Activated naive CD4-positive, alpha-beta T cell treated with anti-CD3 and anti-CD28 coated beads for 36 hours (primary cell): ENCODE measurements at places on chromosomes 11 and 22. TPM values are rescaled to one million over a fixed set of nuclear protein-coding genes. Genes with fewer than 3 reads are reported as not detected.

- H3K4me1 ChIP-seq: peaks cover 31% of the 10 kb centered on the region
- no peak overlapping the region for H3K27ac ChIP-seq
- H3K4me3 ChIP-seq: no peak overlapping the region
- no peaks in the 10 kb centered on the region for H3K36me3 ChIP-seq
- DNase-seq: no peak
These were observed 78.5 kb downstream of the MORC2 start for GRCh38 chr22:30889996-30890480.

DNA sequence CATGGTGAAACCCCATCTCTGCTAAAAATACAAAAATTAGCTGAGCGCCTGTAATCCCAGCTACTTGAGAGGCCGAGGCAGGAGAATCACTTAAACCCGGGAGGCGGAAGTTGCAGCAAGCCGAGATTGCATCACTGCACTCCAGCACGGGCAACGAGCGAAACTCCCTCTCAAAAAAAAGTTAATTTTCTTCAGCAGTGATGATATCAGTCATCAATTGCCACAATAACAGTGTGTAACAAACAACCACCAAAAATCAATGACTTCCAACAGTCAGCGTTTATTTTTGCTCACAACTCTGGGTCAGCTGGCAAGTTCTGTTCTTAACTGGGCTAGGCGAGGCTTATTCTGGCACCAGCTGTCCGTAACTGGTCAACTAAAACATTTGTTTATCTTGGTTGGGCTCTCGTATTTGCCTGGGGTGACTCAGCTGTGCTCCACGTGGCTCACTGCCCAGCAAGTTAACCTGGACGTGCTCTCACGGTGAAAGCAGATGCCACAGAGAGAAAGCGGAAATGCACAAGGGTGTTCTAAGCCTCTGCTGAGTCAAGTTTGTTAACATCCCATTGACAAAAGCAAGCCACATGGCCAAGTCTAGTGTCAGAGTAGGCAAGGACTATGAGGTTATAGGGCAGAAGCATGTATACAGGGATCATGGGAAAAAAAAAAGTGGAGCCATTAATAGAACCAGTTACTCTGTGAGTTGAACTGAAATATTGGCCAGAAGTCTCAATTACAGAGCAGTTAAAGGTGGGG lies 52.1 kb downstream of the LHFPL7 start:
- H3K4me1 ChIP-seq: no peaks in the 10 kb centered on the region
- H3K36me3 ChIP-seq: no peaks in the 10 kb centered on the region
- no peak overlapping the region for H3K4me3 ChIP-seq
- H3K27ac ChIP-seq: no peak overlapping the region

BET1L gene
- 51.6 TPM for total RNA-seq

- DNase-seq: no peak
- H3K27ac ChIP-seq: no peak overlapping the region
- H3K36me3 ChIP-seq: no peaks in the 10 kb centered on the region
- no peak overlapping the region for H3K4me3 ChIP-seq
These were observed 25.8 kb downstream of the VSIG10L2 start for GRCh38 chr11:125971618-125972017.

SYT8 gene
- total RNA-seq: not detected

SCGB1D2 gene
- not detected for total RNA-seq

DNA sequence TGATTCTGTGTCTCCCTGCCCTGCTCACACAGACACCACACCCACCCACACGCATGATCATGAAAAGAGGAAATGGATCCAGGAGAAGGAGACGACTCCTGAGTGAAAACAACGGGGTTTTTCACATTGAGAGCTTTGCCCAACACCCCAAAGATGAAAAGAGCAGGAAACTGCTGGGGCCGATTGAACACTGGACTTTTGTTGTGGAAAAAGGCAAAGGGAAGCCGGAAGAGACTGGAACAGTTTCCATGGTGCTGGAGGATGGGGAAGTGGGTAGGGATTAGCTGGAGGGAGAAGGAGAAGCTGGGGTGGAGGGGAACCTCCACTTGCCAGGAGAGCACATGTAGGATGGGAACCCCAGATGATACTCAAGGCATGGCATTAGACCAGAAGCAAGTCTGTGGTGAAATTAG lies 5.2 kb upstream of the SLC43A3 start:
- H3K36me3 ChIP-seq: no peaks in the 10 kb centered on the region
- no peak for DNase-seq
- H3K4me1 ChIP-seq: peaks cover 5% of the 10 kb centered on the region

- DNase-seq: no peak
- no peak overlapping the region for H3K4me3 ChIP-seq
- no peaks in the 10 kb centered on the region for H3K4me1 ChIP-seq
- no peak overlapping the region for H3K27ac ChIP-seq
- H3K36me3 ChIP-seq: no peaks in the 10 kb centered on the region
These were observed 250.3 kb upstream of the TBCEL start for GRCh38 chr11:120773501-120774031.
